ENCODE measurements at places on chromosomes 2 and 18. TPM values are rescaled to one million over a fixed set of nuclear protein-coding genes. Genes with fewer than 3 reads are reported as not detected.

Gene CNGA3
- total RNA-seq = not detected

Gene RIT2
- not detected for total RNA-seq

Gene HSBP1L1
- 41.5 TPM for total RNA-seq

Gene SLC5A7
- total RNA-seq = not detected

Gene IL36G
- total RNA-seq = not detected

Gene HADHA
- 99.9 TPM for total RNA-seq

Gene TRIM54
- total RNA-seq = 8.2 TPM

Gene NYAP2
- 0.30 TPM for total RNA-seq

Gene WNT10A
- total RNA-seq = 1.2 TPM

Gene RAB6C
- not detected for total RNA-seq

Gene CNDP1
- not detected for total RNA-seq

Gene OSR1
- total RNA-seq = 6.9 TPM

Gene CFAP65
- total RNA-seq = not detected

Gene WIPF1
- 1.3 TPM for total RNA-seq

Gene ALK
- total RNA-seq = not detected

Gene UPP2
- not detected for total RNA-seq

Gene HPCAL1
- 105 TPM for total RNA-seq

Gene KCNJ13
- total RNA-seq = not detected

Gene CRYGC
- total RNA-seq = not detected

Gene AKAIN1
- not detected for total RNA-seq

Gene GKN2
- not detected for total RNA-seq

Gene HOXD11
- total RNA-seq = not detected

Gene ATOH8
- total RNA-seq = 0.25 TPM

Gene PTPRN
- not detected for total RNA-seq

Gene ALPI
- total RNA-seq = not detected

Gene RAB27B
- 12.7 TPM for total RNA-seq

Gene KCNK3
- not detected for total RNA-seq

Gene ADAM23
- 8.9 TPM for total RNA-seq

Gene SCN1A
- total RNA-seq = not detected

Gene UGT1A10
- not detected for total RNA-seq

Gene HNMT
- total RNA-seq = 16.6 TPM

Gene REG3A
- not detected for total RNA-seq

Gene SIX2
- total RNA-seq = 11.9 TPM

Gene TEX44
- total RNA-seq = not detected

Gene ANKRD30B
- total RNA-seq = not detected

Gene MC4R
- not detected for total RNA-seq

Gene MFSD2B
- total RNA-seq = 1.1 TPM

Gene GKN1
- not detected for total RNA-seq

Gene MOCOS
- 30.4 TPM for total RNA-seq

Gene ZNF513
- 4.5 TPM for total RNA-seq

Gene APOB
- not detected for total RNA-seq

Gene LRATD1
- total RNA-seq = 3.8 TPM

Gene THUMPD2
- 7.9 TPM for total RNA-seq

Gene CCDC93
- 31.3 TPM for total RNA-seq

Gene CYP26B1
- total RNA-seq = 0.55 TPM

Data from PC-9 (cell line).